ENCODE measurements at places on chromosomes 2 and 18. TPM values are rescaled to one million over a fixed set of nuclear protein-coding genes. Genes with fewer than 3 reads are reported as not detected.

Gene B3GNT7
- total RNA-seq: 7.2 TPM

- no peak for DNase-seq
These were observed 227.3 kb upstream of the CCDC68 start for GRCh38 chr18:55186588-55186987.

DNA sequence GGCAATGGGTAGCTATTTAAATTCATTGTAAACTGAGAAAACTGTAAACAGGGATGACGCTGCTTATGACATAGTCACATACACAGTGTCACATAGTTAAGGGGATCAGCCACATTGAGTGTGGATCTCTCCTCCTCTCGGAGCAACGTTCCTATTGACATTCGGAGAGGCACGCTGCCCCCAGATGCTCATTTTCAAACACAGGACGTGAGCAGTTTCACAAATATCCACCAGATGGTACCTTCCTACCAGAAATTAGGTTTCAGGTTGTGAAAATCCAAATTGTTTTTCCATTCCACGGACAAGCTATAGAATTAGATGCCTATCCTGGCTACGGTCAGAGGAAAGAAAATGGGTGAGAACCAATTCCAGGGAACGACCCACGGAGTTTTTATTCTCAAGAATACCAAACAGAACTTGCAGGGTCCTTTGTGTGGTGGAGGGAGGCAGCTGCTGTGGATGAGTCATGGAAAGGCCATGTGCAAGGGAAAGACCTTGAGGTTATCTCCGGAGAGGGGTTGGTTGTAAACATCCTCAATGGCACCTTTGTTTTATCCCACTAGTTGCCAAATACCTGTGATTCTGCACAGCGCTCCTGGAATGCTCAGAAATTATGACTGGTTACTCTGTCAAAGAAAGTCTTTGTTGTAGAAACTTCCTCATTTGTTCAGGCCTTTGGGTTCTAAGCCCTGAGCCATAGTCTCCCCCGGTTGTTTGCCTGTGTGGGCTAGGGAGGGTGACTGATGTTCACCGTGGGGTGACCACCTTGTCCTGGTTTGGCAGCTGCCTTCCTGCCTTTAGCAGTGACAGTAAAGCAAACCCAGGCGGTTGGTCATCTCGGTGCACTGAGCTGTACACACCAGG lies 88.0 kb downstream of the ACTR3 start:
- DNase-seq: no peak

DNA sequence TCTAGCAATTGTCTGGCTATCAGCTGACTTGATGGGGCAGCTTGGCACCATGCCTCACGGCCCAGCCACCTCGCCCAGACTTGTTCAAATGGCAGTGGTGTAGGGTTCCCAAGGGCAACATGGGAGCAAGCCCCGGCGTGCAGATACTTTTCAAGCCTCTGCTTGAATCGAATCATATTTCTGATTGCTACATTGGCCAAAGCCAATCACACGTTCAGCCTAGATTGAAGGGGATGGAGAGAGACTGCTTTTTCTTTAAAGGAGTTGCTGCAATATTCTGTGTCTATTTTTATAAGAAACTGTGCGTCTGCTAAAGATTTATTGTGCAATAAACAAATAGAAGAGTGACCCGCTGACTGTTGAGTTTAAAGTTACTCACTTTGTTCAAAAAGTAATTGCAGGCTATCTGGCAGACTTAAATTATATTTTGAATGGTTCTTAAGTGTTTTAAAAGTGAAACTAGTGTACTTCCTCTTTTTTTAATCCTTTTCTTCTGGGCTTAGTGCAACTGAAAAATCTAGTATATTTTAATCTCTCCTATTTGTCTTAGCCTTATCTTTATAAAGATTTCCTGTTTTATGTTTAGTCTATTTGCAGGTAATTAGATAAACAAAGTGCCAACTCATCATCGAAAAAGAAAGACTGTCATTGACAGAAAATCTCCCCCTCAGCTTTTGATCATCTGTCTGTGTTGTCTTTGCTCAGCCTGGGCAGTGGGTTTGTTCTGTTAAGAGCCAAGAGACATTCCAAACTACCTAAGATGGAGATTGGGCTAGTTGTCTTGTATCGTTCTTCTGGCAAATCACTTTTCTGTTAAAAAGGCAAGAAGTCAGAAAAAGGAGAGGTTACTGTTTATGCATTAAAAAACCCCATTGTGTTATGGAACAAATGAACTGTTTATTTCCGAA lies 156.1 kb downstream of the TPGS2 start:
- DNase-seq: no peak

DNA sequence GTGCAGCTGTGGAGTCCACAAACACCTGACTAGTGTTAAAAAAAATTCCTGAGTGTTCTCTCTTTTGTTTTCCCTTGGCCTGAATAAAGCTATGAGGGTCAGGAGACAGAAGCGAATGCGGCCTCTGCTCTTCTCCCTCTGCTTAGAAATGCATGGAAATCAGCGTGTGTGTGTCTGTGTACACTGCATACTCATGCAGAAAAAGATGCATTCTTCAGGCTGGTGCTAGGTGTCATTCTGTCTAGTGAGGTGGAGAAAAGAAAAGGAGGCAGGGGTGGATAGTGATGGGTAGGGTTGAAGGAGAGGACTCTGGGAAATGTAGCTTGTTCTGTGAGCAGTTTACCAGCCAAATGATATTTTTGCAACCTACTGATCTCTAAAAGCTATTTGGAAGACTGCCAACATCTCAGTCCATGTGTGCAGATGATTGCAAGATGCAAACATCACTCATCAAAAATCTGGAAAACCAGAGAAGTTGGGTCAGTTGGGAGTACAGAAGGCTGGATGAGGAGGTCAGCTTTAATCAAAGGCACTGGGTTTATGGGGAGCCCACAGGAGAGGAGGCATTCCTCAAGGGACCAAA lies 177.7 kb downstream of the INSIG2 start:
- DNase-seq: no peak

Gene MAP4K4
- 120 TPM for total RNA-seq

GRCh38 chr2:72136933-72137497 lies 10.6 kb downstream of the CYP26B1 start:
- DNase-seq: no peak

DNA sequence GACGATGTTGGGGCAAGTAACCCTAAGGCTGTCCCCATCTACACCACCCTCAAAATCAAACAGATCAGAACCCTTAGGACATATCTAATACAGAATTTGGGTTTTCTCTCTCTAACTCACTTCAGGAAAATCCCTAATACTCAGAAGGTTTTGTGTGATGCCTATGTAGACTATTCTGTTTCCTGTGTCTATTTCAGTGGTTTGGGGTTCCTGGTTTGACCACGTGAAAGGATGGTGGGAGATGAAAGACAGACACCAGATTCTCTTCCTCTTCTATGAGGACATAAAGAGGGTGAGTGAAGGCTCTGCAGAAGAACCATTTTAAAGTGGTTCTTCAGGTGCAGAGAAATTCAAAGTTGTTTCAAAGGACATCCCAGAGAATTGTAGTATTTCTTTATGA lies 16.3 kb downstream of the SULT1C2 start:
- no peak for DNase-seq

DNA sequence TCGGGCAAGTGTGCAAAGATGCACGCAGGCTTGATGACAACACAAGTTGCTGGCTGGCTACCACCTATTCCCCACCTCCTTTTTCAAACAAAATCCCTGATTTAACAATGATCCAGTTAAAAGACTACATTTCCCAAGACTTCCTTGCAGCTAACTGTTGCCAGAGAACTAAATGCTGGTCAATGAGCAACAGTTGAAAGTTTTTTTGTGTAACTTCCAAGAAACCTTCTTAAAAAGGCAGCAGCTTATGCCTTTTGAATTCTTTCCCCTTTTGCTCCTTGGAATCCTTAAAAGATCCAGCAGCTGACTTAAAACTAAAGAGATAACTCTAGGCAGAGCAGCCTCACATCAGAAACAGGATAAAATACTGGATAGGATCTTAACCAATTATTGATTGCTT lies 38.5 kb downstream of the NPHP1 start:
- DNase-seq: no peak

Gene CRACDL
- 3.0 TPM for total RNA-seq

Gene SDC1
- 2.6 TPM for total RNA-seq

DNA sequence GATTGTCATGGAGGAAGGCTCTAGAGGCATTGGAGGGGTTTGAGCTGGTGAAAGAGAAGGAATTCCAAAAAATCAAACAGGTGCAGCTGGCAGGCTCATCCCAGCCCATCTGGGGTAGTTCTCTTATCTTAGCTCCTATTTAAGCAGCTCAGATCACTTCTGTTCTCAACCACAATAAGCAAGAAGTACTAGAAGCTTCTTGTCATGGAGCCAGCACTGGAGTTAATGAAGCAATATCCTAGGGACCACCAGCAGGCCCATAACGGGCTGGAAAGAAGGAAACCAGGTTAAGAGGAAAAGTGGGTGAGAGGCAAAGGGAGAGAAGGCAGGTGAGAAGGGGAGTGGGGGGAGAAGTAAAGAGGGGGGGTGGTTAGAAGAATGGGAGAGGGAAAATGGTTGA lies 100.7 kb upstream of the ZFP36L2 start:
- DNase-seq: no peak

DNA sequence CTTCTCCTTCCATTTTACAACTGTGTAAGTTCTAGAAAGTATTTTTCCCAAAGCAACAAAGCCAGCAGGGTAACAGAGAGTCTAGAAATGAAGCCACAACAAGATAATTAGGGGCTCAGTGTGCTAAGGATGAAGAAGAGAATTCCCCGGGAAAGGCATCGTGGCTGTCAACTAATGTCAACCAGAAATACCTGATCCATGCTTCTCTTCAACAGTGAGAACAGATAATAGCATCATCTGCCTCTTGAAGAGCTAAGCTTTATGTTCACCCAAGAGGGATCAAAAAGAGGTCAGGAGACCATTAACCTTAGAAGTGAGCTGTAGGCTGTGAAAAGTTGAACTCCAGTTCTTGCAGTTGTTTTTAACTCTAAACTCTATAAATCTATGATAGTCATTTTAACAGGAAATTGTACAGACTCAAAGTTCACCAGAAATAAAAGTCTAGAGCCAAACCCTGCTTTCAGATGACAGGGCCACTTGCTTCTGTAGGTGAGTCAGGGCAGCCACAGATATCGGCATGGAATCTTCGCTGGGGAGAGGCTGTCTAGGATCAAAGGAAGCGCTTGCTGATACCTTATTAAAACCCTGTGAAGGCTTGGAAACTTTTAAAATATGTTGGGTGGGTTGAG lies 540.7 kb upstream of the ID2 start:
- DNase-seq: no peak

Gene MAPRE3
- total RNA-seq: 0.64 TPM

GRCh38 chr2:158953454-158953853 lies 15.0 kb upstream of the TANC1 start:
- DNase-seq: peak; percentile 82

DNA sequence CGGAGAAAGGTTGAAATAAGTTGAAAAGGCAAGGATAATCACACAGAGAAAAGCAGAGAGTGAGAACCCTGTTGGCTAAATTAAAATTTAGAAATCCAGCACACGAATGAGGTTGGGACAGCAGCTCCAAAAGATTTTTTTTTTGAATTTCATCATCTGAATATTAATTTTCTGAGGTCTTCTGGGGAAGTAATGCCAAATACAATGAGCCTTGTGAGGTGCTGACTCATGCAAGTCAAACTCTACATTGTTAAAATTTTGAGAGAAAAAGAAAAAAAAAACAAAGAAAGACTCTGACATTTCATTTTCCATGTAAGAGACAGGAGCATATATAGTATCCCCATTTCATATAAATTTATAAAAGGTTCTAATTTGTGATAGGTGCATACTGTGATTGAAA lies 614.2 kb upstream of the CDH2 start:
- no peak for DNase-seq

Gene SAG
- total RNA-seq: under 0.01 TPM

Gene NEU4
- 0.13 TPM for total RNA-seq

GRCh38 chr2:43004879-43005244 lies 212.5 kb upstream of the HAAO start:
- DNase-seq: no peak

GRCh38 chr18:24764766-24765165 lies 304.3 kb downstream of the HRH4 start:
- no peak for DNase-seq

Gene HRH4
- not detected for total RNA-seq

- no peak for DNase-seq
These were observed 220.0 kb downstream of the NEDD4L start for GRCh38 chr18:58264075-58264474.

Gene SNORC
- 0.13 TPM for total RNA-seq

Gene DDX1
- total RNA-seq: 67.5 TPM

GRCh38 chr18:5627776-5628511 lies 84.1 kb upstream of the EPB41L3 start:
- no peak for DNase-seq

- DNase-seq: no peak
These were observed 35.8 kb downstream of the ST3GAL5 start for GRCh38 chr2:85852937-85853498.

Gene ACKR3
- total RNA-seq: 20.7 TPM

Gene DLX2
- total RNA-seq: not detected

GRCh38 chr2:239167766-239168444 lies 232.9 kb downstream of the HDAC4 start:
- DNase-seq: no peak

- no peak for DNase-seq
These were observed 1377.1 kb upstream of the PIK3C3 start for GRCh38 chr18:40577981-40578365.

Gene STPG4
- under 0.01 TPM for total RNA-seq

DNA sequence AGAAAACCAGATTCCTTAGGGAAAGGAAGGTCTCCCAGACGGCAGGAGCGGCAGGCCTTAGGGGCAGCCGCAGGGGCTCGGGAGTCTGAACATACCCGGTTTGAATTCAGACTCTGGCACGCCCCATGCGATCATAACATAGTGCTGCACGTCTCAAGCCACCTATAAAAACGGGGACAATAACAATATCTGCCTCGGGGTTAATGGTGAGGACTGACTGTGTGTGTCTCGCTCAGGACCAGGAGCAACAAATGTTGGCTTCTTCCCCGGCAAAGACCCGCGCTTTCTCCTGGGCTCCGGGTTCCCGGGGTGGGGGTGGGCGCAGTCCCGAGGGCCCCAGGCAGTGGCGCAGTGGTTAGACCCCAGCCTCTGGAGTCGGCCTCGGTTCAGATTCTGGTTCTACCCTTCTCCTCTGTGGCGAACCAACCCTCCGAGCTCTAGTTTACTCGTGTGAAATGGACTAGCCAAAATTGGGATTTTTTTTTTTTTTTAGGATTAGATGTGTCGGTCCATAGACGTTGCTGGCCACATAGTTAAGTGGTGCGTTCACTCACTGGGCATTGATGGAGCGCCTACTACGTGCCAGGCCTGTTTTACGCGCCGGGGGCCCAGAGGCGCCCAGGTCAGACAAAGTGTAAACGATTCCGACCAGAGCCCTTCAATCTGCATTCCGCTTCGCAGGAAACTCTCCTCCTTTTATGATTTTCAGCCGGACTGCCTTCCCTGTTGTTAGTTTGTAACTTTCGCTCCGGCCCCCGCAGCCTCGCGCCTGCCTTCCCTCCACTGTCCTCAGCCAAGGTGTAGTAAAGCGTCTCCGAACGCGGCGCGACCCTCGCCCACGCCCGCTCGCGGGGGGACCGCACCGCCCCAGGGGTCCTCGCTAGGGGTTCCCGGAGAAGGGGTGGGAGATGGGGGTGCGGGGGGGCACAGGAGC lies 820 bp upstream of the SH3BP4 start:
- peak; percentile 43 for DNase-seq

Measured in dermis microvascular lymphatic vessel endothelial cell (primary cell).